ENCODE measurements at places on chromosomes 16 and 17.

DNA sequence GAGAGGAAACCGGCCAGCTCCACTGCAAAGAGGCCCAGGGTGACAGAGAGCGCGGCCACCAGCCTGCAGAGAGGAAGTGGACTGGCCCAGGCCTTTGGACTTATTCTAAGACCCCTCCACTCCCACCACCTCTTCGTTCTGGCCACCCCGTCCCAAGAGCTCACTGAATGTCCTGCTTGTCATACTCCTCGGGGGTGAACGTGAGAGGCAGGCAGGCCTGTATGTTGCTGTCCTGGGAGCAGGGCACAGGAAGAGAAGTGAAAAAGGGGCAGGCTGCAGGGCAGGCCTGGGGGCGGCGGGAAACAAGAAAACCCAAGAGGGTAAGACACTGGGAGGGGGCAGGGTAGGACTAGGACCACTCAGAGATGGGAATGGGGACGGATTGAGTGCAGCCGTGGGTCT lies 384 bp downstream of the TMEM107 start:
- DNase-seq = no peak

- no peak for DNase-seq
These were observed 15.4 kb upstream of the MYO18A start for GRCh38 chr17:29195465-29196081.

DNA sequence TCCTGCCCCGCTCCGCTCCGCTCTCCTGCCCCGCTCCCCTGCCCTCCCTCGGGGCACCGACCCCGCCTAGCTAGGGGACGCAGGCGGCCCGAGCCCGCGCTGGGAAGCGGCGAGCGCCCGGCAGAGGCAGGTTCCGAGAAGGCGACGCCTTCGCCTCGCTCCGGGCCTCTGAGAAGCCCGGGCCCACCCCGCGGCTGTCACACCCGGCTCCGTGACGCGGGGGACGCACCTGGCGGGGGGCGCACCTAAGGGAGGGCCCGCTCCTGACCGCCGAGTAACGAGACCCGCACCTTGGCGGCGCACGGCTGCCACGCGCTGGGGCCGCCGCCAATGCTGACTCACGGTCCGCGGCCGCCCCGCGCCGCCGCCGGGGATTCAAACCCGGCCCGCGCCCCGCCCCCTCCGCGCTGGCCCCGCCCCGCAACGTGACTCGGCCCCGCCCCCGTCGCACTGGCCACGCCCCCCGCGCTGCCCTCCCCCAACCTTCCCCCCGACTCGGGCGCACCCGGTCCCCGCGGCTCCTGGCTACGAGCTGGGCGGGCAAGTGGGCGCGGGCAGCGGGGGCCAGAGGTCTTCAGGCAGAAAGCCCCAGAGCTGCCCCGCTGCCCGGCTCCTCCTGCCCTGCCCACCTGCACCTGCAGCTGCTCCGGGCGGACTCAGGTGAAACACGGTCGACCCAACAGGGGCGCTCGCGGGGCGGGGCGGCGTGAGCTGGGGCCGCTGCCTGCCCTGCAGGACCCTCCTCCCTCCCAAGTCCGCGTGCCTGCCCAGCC lies 27.8 kb downstream of the GNPTG start:
- peak; percentile 88 for DNase-seq

DNA sequence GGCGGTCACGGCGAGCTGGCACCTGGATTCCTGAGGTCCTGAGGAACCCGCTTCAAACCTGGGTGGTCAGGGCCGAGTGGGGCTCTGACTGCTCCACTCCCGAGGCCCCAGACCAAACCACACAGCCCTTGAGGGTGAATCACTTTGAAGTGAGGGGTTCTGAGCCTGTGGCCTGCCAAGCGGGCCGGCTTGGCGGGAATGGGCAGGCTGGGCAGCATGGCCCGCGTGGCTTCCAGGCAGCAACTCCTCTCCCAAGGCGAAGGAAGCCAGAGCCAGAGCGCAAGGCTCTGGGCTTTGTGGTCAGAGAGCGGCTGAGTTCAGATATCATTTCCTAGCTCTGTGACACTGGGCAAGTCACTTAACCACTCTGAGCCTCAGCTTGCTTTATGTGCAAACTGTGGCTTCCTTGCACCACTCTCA lies 42.7 kb downstream of the CMIP start:
- DNase-seq = no peak

DNA sequence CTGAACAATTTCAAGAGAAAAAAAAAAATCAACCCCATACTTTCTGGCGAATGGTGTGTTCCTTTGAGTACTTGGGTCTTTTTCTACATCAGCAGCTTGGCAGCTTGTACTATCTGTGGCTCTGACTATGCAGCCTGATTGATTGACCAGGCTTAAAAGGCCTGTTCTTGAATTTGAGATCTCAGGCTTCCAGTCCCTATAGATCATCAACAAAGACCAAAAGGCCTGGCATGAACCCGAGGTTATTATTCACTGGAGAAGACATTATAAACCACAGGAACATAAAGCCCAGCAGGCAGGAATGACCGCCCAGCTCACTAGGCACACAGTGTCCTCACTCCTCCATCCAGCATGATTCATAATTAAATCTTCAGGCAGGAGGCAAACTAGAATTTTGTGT lies 32.1 kb upstream of the CDH3 start:
- DNase-seq = no peak

GRCh38 chr17:4968486-4969046 lies 949 bp upstream of the SPAG7 start:
- peak; percentile 73 for DNase-seq

GRCh38 chr16:58024486-58025350 lies 836 bp upstream of the MMP15 start:
- DNase-seq = peak; percentile 65
